Activated CD4-positive, alpha-beta T cell treated with anti-CD3 and anti-CD28 coated beads, Interleukin-2, amount 10 ng/mL, durations not matched to agents 24 days and 14 days (primary cell): ENCODE measurements at places on chromosomes 1 and 21. TPM values are rescaled to one million over a fixed set of nuclear protein-coding genes. Genes with fewer than 3 reads are reported as not detected.

- no peak overlapping the region for H3K4me3 ChIP-seq
- H3K27ac ChIP-seq: peak overlapping the region; percentile 4
These were observed 8.6 kb downstream of the PRKACB start for GRCh38 chr1:84152649-84153056.

DNA sequence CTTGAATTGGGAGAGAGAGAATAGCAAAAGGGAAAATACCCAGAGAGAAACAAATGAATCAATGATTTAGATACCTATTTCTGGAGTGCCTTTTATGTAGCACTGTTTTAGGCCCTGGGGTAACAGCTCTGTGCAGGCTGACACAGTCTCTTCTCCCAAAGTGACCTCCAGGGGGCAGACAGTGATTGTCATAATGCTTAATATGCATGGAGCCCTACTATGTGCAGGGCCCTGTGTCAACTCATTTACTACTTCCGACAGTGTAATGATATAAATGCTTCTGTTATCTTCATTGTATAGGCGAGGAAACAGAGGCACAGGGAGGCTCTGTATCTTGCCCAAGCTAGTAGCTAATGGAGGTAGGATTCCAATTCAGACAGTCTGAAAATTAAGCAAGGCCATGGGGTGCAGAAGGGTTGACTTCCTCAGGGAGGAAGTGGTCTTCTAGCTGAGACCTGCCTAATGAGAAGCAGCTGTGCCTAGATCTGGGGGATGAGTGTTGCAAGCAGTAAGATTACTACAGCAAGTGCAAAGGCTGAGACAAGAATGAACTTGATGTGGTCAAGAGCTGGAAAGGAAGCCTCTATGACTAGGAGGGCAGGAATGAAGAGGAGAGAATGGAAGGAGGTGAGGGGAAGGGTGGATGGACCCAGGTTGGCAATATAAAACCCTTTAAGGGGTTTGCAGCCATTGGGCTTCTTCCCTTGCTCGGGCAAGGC lies 16.2 kb upstream of the SERINC2 start:
- H3K36me3 ChIP-seq: no peaks in the 10 kb centered on the region
- no peak overlapping the region for H3K27ac ChIP-seq
- peaks cover 12% of the 10 kb centered on the region for H3K27me3 ChIP-seq
- H3K4me1 ChIP-seq: peaks cover 15% of the 10 kb centered on the region

Gene PDZK1
- 0.16 TPM in 1 of 2 replicates, not detected in the other for total RNA-seq

GRCh38 chr1:235056937-235057336 lies 71.7 kb downstream of the TOMM20 start:
- H3K4me3 ChIP-seq: no peak overlapping the region
- H3K27ac ChIP-seq: no peak overlapping the region
- H3K4me1 ChIP-seq: peaks cover 28% of the 10 kb centered on the region

GRCh38 chr1:170284512-170284911 lies 138.8 kb downstream of the NTMT2 start:
- no peaks in the 10 kb centered on the region for H3K27me3 ChIP-seq
- DNase-seq: no peak
- no peaks in the 10 kb centered on the region for H3K4me1 ChIP-seq
- no peak overlapping the region for H3K27ac ChIP-seq
- no peak overlapping the region for H3K4me3 ChIP-seq

DNA sequence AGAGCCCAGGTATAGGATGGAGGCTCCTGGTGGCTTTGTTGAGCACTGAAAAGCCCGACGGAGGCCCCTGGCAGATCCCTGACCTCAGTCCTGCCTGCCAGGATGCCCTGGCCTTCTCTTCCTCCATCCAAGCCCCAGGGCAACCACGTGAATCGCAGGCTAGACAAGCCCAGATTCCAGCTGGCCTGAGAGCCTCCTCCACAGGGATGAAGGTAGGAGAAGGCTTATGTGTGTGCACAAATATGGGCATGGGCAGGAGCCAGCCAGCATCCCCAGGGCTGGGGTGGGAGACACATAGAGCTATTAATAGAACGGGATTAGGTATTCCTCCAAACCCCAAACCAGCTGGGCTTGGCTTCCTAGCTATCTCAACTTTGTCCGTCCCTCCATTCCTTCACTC lies 4.0 kb upstream of the EXTL1 start:
- H3K4me1 ChIP-seq: peaks cover 14% of the 10 kb centered on the region
- H3K27me3 ChIP-seq: peaks cover 6% of the 10 kb centered on the region
- DNase-seq: no peak
- no peak overlapping the region for H3K4me3 ChIP-seq
- no peaks in the 10 kb centered on the region for H3K36me3 ChIP-seq

GRCh38 chr1:114902343-114902742 lies 47.7 kb downstream of the SYCP1 start:
- peaks cover 3% of the 10 kb centered on the region for H3K27me3 ChIP-seq
- H3K36me3 ChIP-seq: no peaks in the 10 kb centered on the region
- no peak overlapping the region for H3K4me3 ChIP-seq

Gene WNT2B
- 0.05 TPM in 1 of 2 replicates, not detected in the other for total RNA-seq

DNA sequence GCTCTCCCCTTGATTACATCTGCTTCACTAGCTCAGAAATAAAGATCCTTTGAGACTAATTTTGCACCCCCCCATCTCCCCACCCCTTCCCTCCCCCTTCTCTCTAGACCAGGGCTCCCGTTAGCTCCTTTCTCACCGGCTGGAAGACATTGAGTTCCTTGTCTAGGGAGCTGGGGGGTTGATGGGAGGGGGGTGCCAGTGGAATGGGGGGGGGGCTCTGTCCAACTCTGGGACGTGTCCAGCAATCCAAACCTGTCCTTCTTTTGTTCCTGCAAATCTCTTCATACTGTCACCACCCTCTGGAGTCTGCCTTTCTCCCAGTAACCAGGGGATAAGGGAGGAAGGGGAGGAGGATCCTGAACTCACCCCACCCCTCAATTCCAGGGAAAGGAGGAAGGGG lies 61.9 kb downstream of the RHBG start:
- peaks cover 22% of the 10 kb centered on the region for H3K4me1 ChIP-seq
- no peaks in the 10 kb centered on the region for H3K36me3 ChIP-seq
- no peak overlapping the region for H3K27ac ChIP-seq
- no peak overlapping the region for H3K4me3 ChIP-seq

GRCh38 chr1:166811691-166812090 lies 27.6 kb upstream of the POGK start:
- H3K4me1 ChIP-seq: no peaks in the 10 kb centered on the region
- peaks cover 14% of the 10 kb centered on the region for H3K27me3 ChIP-seq

Gene PPIAL4G
- 0.09 and 0.17 TPM in 2 replicates for total RNA-seq

Gene NPR1
- total RNA-seq: 0.05 and 0.09 TPM in 2 replicates

GRCh38 chr1:19744886-19745285 lies 54.8 kb downstream of the TMCO4 start:
- no peaks in the 10 kb centered on the region for H3K4me1 ChIP-seq
- H3K27ac ChIP-seq: no peak overlapping the region
- peaks cover 12% of the 10 kb centered on the region for H3K36me3 ChIP-seq
- H3K4me3 ChIP-seq: no peak overlapping the region
- DNase-seq: no peak

Gene LCE1A
- not detected in 2 replicates for total RNA-seq

GRCh38 chr1:212437179-212437798 lies 4.6 kb downstream of the NENF start:
- H3K27me3 ChIP-seq: no peaks in the 10 kb centered on the region
- DNase-seq: no peak
- peaks cover 3% of the 10 kb centered on the region for H3K36me3 ChIP-seq

GRCh38 chr1:2973601-2974593 lies 47.4 kb upstream of the ACTRT2 start:
- no peak overlapping the region for H3K27ac ChIP-seq
- no peaks in the 10 kb centered on the region for H3K36me3 ChIP-seq
- H3K4me3 ChIP-seq: no peak overlapping the region
- DNase-seq: no peak

GRCh38 chr1:8194481-8195227 lies 123.3 kb upstream of the SLC45A1 start:
- H3K4me3 ChIP-seq: no peak overlapping the region
- peaks cover 16% of the 10 kb centered on the region for H3K4me1 ChIP-seq
- H3K36me3 ChIP-seq: no peaks in the 10 kb centered on the region
- no peak overlapping the region for H3K27ac ChIP-seq
- DNase-seq: no peak
- H3K27me3 ChIP-seq: peaks cover 7% of the 10 kb centered on the region

GRCh38 chr1:183739082-183739481 lies 65.8 kb upstream of the RGL1 start:
- H3K27me3 ChIP-seq: no peaks in the 10 kb centered on the region
- DNase-seq: no peak
- no peak overlapping the region for H3K27ac ChIP-seq
- H3K4me1 ChIP-seq: no peaks in the 10 kb centered on the region
- H3K4me3 ChIP-seq: no peak overlapping the region
- H3K36me3 ChIP-seq: no peaks in the 10 kb centered on the region

- DNase-seq: no peak
- H3K36me3 ChIP-seq: no peaks in the 10 kb centered on the region
- H3K4me3 ChIP-seq: no peak overlapping the region
- H3K4me1 ChIP-seq: peaks cover 13% of the 10 kb centered on the region
- H3K27me3 ChIP-seq: peaks cover 1% of the 10 kb centered on the region
- H3K27ac ChIP-seq: no peak overlapping the region
These were observed 21.1 kb upstream of the ADGRB2 start for GRCh38 chr1:31785020-31785946.

Gene AGL
- total RNA-seq: 12.9 and 13.7 TPM in 2 replicates

- peak overlapping the region; percentile 91 for H3K27ac ChIP-seq
- H3K27me3 ChIP-seq: no peaks in the 10 kb centered on the region
- peak overlapping the region; percentile 79 for H3K4me3 ChIP-seq
- no peak for DNase-seq
- H3K36me3 ChIP-seq: peaks cover 59% of the 10 kb centered on the region
- peaks cover 45% of the 10 kb centered on the region for H3K4me1 ChIP-seq
These were observed 94.4 kb downstream of the ITPKB start for GRCh38 chr1:226644541-226645176.

DNA sequence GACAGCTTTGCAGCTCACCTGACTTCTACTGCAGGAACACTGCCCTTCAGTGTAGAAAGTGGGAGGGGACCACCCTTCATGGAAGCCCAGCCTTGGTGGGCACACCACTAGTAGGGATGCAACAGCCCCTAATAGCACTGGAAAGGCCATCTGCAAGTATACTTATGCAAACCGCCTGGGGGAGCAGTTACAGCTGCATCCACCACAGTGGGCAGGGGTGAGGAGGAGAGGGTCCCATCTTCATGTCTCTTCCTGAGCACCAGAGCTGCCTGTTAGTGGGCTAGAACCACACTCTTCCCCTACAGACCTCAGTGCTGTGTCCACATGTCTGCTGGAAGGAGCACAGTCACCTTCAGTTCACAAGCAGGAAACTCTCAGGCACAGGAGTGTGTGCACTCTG lies 66.2 kb upstream of the LHX8 start:
- no peak overlapping the region for H3K27ac ChIP-seq
- no peak overlapping the region for H3K4me3 ChIP-seq
- no peaks in the 10 kb centered on the region for H3K36me3 ChIP-seq
- no peaks in the 10 kb centered on the region for H3K4me1 ChIP-seq
- H3K27me3 ChIP-seq: no peaks in the 10 kb centered on the region
- no peak for DNase-seq

- H3K4me1 ChIP-seq: no peaks in the 10 kb centered on the region
- peaks cover 26% of the 10 kb centered on the region for H3K27me3 ChIP-seq
- H3K36me3 ChIP-seq: no peaks in the 10 kb centered on the region
- no peak overlapping the region for H3K27ac ChIP-seq
- DNase-seq: no peak
These were observed 86.5 kb upstream of the ATP1A1 start for GRCh38 chr1:116286541-116286971.

Gene FUCA1
- total RNA-seq: 3.4 and 3.5 TPM in 2 replicates

Gene MIXL1
- total RNA-seq: not detected in 2 replicates

Gene MYOM3
- not detected in 2 replicates for total RNA-seq

GRCh38 chr21:37172646-37173045 lies 94.5 kb downstream of the VPS26C start:
- no peaks in the 10 kb centered on the region for H3K27me3 ChIP-seq
- peaks cover 35% of the 10 kb centered on the region for H3K36me3 ChIP-seq
- H3K4me1 ChIP-seq: peaks cover 5% of the 10 kb centered on the region
- no peak for DNase-seq

DNA sequence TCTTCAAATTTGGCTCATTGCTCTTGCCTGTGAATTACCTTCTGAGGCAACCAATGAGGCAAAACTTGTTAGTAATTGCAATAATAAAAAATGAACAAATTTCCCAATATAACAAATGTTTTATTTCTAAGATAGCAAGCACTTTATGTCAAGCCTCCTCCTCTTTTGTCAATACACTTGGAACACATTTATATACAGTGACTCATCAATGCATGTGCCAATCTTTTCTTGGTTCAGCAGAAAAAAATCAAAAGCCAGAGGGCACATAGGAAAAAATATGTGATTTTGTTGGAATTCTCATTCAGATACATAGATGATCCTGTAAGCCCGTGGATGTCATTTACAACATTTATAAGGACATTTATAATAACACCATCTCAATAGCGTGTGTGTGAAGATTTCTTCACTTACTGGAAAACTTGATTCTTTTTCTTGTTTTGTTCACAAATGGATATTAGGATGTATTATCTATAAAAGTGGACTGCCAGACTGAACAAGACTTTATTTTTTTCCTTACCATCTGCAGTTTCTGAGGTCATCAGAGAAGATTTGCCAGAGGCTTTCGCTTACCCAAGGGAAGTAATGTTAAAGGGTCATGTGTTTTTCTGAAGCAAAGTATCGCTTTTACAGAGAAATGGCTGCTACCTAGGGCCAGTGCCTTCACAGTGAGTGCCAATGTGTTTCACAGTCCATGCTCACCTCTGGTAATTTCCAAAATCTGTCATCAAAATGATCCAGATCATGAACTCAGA lies 645.7 kb upstream of the PTBP2 start:
- H3K4me1 ChIP-seq: no peaks in the 10 kb centered on the region
- H3K27me3 ChIP-seq: no peaks in the 10 kb centered on the region
- H3K27ac ChIP-seq: no peak overlapping the region
- H3K36me3 ChIP-seq: no peaks in the 10 kb centered on the region
- DNase-seq: no peak

- H3K27me3 ChIP-seq: no peaks in the 10 kb centered on the region
- no peak overlapping the region for H3K4me3 ChIP-seq
- H3K36me3 ChIP-seq: no peaks in the 10 kb centered on the region
- peaks cover 3% of the 10 kb centered on the region for H3K4me1 ChIP-seq
- H3K27ac ChIP-seq: no peak overlapping the region
- DNase-seq: no peak
These were observed 52.2 kb upstream of the ARTN start for GRCh38 chr1:43881415-43881814.

- H3K4me3 ChIP-seq: no peak overlapping the region
- peaks cover 4% of the 10 kb centered on the region for H3K27me3 ChIP-seq
- no peaks in the 10 kb centered on the region for H3K36me3 ChIP-seq
- H3K4me1 ChIP-seq: no peaks in the 10 kb centered on the region
- H3K27ac ChIP-seq: no peak overlapping the region
These were observed 28.8 kb upstream of the ZBTB18 start for GRCh38 chr1:244022311-244022710.

Gene MSH4
- total RNA-seq: 0.33 and 0.42 TPM in 2 replicates
